ENCODE measurements at places on chromosomes 5 and 9. TPM values are rescaled to one million over a fixed set of nuclear protein-coding genes. Genes with fewer than 3 reads are reported as not detected.
A peak's percentile ranks its signal among the peaks of the same experiment; 100 is the strongest.

LVRN gene
- total RNA-seq, result 0.29 TPM

LEAP2 gene
- 3.0 TPM for total RNA-seq

OGN gene
- total RNA-seq, result not detected

ZBTB26 gene
- total RNA-seq, result 5.3 TPM

- peak; percentile 1 for DNase-seq
These were observed 50.8 kb downstream of the DMRT2 start for GRCh38 chr9:1100945-1101344.

- no peak for DNase-seq
These were observed 8.8 kb upstream of the RIOK2 start for GRCh38 chr5:97191893-97192292.

DNA sequence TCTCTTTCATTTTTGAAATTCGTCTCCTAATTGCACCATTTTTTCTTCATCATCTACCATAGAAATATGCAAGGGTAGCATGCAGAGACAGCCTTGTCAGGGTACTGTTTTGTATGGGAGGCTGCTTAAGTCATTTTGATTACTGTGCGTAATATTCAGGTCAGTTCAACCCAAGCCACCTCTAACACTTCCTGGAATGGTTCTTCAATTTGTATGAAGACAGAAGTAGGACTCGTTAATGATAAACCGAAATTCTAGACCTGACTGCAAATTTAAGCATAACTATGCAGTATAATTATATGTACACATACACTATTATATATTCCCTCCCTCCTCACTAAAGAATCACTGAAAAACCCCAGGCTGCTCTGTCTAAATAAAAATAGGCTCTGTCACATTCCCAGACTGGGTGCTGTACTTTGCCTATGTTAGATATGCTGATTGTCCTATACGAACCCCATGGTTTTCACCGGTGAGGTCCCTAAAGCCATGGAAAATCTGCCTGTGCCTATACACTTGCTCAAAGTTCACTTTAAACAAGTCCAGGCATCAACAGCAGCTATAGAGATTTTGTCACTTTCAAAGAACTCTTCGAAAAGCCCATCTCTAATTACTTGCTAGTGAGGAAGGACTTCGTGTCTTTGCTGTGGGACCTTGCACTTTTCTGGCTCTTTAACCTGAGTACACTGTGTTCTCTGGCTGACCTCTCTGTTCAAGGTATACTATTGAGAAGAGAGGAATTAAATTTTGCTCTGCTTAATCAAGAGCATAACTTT lies 352.1 kb upstream of the CD180 start:
- no peak for DNase-seq

DNA sequence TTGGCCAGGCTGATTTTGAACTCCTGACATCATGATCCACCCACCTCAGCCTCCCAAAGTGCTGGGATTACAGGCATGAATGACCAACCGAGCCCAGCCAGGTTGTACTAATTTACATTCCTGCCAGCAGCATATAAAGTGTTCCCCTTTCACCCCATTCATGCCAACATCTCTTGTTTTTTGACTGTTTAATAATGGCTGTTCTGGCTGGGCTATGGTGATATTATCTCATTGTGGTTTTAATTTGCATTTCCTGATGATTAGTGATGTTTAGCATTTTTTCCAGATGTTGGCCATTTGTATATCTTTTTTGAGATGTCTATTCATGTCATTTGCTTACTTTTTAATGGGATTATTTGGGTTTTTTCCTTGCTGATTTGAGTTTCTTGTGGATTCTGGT lies 87.3 kb downstream of the INVS start:
- DNase-seq, result no peak

DNA sequence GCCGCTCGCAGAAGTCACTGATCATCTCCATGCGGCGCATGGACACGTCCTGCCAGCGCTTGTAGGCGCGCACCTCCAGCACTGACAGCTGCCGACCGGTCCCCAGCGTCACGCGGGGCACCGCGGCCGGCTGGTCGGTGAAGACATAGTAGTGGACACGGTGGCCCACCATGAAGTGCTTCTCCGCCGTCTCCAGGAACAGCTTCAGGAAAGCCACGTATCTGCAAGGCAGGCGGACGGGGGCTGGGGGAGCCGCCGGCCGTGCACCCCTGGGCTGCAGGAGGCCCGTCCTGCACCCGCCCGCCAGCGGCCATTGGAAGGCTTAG lies 18.9 kb downstream of the ABO start:
- DNase-seq, result no peak

DNA sequence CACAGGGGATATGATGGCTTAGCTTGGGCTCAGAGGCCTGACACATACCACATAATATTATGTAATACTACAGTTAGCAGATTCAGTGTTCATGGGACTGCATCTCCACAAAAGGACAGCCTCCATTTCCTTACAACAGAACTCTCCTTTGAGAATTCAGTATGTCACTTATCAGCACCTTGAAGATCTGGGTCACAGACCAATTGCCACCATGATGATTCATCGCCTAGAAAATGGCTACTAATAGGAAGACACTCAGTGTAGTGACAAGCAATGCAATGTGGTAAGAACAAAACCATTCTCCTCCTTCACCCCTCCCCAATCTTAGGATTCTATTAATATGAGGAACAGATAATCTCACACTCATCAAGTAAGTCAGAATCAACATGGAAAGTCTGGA lies 38.7 kb upstream of the PRLR start:
- DNase-seq, result no peak

DNA sequence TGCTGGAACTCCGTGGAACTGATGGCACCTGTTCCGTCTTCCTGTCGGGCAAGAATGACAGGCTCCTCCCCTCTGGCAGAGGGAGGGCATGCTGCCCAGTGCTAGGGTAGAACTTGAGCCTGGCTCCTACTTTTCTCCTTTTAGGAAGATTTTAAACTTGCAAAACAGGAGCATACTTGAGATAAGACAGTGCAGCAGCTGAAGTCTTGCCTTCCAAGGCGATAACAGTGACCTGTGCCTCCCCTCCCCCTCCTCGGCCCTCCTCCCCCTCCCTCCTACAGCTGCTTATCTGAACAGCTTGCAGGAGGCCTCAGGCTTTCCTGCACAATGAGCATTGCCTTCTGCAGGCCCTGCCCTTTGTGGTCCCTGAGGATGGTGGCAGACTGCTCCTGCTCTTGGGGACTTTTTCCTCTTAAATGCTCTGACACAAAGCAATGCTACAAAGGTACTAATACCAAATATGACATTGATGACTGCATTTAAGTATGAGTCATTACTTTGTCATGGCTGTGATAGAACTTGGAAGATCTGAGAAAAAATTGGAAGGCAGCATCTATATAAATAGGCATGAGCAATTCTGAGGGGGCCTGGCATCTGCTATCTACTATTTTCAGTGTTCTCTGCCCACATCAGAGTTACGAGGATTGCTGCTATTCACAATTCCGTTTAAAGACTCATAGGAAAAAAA lies 2.0 kb downstream of the GADD45G start:
- peak; percentile 49 for DNase-seq

DNA sequence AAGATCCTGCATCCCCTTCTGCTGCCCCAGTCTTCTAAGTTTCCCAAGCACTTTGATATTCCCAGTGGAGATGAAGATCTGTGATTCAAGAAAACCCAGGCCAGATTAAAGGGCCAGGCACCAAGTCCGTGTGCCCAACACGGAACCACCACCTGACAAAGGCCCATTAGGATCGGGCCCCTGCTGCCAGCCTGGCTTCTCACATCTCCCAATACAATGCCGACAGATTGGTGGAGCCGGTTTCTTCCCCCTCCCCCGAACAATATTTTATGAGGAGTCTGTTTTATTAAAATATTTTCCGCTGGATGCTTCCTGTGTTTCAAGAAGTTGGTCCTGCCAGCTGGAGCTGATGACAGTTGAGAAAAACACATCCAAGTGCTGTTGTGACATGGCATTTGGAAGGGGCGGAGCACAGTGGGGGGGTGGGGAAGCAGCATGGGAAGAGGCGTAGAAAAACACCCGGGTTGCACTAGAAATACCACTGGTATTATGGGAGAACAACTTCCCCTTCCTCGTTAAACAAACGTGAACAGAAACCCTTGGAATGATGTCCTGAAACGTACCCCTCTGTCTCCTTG lies 45.0 kb downstream of the CRB2 start:
- DNase-seq, result no peak

GRCh38 chr9:27003426-27004077 lies 1.9 kb downstream of the LRRC19 start:
- no peak for DNase-seq

DNA sequence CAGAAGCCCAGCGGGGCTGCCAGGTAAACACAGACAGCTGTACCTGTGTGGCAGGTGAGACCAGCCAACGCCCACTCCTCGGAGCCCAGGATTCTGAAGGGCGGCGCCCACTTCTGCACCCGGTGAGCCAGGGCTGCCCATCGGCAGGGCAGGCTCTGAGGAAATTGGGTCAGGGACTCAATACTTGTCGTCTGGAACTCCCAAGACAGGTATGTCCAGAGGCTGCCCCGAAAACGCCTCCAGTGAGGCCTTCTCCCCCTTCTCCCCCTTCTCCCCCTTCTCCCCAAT lies 19.8 kb downstream of the GLT6D1 start:
- no peak for DNase-seq

GRCh38 chr5:59829386-59829785 lies 64.1 kb downstream of the PDE4D start:
- no peak for DNase-seq

GRCh38 chr5:127031863-127032232 lies 1.5 kb upstream of the MARCHF3 start:
- DNase-seq, result no peak

GRCh38 chr5:54573812-54574489 lies 56.4 kb downstream of the SNX18 start:
- no peak for DNase-seq

DNA sequence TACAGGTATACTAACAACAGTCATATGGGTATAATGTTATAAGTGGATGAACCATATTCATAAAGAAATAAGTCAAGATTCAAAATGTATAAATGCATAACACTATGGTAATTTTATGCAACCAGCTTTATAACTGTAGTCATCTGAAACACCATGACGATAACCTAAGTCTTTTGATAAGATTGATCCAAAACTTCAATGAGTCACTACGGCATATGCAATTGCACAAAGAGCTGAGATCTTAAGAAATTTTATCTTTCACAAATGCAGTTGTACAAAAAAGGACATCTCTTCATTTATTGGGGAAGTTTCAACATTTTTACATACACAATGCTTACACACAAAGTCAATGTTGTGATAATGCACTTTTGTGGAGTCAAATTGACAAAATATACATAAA lies 20.3 kb downstream of the FAM81B start:
- DNase-seq, result no peak

DNA sequence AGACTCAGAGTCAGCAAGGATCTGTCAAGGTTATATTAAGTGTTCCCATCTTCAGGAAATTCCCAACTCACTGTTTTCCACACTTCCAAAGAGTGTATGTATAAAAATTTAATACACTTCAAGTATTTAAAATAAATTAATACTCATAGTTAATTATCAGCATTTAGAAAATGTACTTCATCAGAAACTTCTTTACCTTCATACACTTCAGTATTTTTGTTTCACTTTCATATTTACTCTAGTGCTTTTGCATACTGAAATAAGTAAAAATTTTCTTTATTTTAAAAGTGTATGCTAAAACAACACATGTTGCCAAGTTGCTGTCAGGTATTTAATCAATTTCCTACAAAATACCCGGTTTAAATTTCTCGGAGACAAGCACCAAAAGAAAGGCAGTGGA lies 16.5 kb downstream of the RICTOR start:
- no peak for DNase-seq
